ENCODE measurements at places on chromosomes 16 and 17. TPM values are rescaled to one million over a fixed set of nuclear protein-coding genes. Genes with fewer than 3 reads are reported as not detected.

CMTM2 gene
- not detected for total RNA-seq

ASPHD1 gene
- total RNA-seq = 2.7 TPM

PRCD gene
- not detected for total RNA-seq

KRT20 gene
- not detected for total RNA-seq

NGFR gene
- total RNA-seq = 0.21 TPM

DNA sequence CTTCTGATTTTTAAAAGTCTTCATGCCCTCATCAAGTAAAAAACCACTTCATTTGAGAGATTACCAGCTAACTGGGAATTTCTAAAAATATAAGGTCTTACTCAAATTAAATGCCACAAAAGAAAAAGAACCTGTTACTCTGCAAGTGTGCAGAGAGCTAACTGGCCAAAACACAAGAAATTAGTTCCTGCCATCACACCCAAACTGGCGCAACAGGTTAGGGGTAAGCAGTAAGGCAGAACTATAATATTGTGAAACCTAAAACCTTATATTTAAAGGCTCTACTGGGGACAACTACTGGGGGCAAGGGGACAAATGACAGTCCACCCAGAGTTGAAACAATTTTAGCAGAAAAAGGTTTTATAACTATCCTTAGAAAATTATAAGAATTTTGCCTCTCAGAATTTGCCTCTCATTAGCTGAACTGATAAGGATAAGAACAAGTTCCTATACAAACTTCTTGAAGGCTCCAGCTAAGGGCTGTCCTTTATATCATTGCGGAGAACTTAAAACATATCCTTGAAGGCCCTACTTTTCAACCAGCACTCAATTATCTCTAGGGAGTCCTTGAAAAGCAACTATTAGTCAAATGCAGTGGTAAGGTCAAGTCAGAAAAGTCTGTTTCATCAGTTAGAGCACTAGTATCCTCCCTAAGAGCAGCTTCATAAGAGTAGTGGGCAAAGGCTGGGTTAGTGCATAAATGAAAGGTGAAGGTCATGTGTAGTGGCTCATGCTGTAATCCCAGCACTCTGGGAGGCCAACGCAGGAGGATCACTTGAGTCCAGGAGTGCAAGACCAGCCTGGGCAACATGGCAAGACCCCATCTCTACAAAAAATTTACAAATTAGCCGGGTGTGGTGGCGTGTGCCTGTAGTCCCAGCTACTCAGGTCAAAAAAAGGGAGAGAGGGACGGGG is 31.5 kb downstream of the SMURF2 start:
- no peaks in the 10 kb centered on the region for H3K27me3 ChIP-seq
- peaks cover 73% of the 10 kb centered on the region for H3K4me1 ChIP-seq
- no peak overlapping the region for H3K27ac ChIP-seq
- no peak for DNase-seq
- peaks cover 10% of the 10 kb centered on the region for H3K36me3 ChIP-seq

DNA sequence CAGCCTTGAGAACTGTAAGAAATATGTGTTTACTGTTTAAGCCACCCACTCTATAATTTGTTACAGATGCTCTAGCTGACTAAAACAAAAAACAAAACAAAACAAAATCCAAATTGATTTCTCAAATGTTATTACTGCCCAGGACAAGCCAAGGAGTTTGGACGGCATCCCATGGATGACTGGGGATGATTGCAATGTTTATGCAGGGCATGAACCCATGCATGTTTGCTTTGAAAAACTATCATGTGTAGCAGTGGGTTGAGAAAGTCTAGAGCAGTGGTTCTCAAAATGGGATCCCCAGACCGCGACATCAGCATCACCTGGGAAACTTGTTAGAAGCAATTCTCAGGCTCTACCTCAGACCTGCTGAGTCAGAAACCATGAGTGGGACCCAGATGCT is 223.2 kb upstream of the PSMD7 start:
- peaks cover 2% of the 10 kb centered on the region for H3K27me3 ChIP-seq
- no peak overlapping the region for H3K4me3 ChIP-seq
- H3K27ac ChIP-seq = no peak overlapping the region
- H3K36me3 ChIP-seq = no peaks in the 10 kb centered on the region
- no peak for DNase-seq

GRCh38 chr17:57096472-57097202 is 11.6 kb downstream of the AKAP1 start:
- peaks cover 17% of the 10 kb centered on the region for H3K4me1 ChIP-seq
- H3K27ac ChIP-seq = no peak overlapping the region
- DNase-seq = no peak
- no peaks in the 10 kb centered on the region for H3K27me3 ChIP-seq

GRCh38 chr17:82964851-82965341 is 114.5 kb upstream of the METRNL start:
- peaks cover under 1% of the 10 kb centered on the region for H3K36me3 ChIP-seq
- peaks cover 6% of the 10 kb centered on the region for H3K4me1 ChIP-seq
- no peak for DNase-seq
- H3K27me3 ChIP-seq = no peaks in the 10 kb centered on the region
- H3K27ac ChIP-seq = no peak overlapping the region

DNA sequence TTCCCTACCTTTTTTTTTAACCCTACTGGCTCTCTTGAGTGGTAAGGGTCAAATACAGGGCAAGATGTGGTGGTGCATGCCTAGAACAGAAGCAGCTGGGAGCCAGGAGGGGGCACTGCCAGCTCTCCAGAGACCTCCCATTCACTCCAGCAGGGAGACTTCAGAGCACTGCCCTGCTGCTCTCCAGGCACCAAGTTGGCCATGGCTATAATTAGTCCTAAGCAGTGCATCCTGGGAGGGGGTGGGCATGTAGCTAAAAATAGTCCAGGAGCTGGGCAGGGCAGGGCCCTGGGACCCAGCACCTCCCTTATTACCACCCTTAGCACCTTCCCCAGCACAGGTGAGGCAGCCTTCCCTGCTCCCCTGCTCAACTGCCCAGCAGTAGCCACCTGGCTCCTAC is 3.5 kb downstream of the CORO6 start:
- no peak overlapping the region for H3K27ac ChIP-seq
- H3K27me3 ChIP-seq = peaks cover 2% of the 10 kb centered on the region
- no peaks in the 10 kb centered on the region for H3K36me3 ChIP-seq

DNA sequence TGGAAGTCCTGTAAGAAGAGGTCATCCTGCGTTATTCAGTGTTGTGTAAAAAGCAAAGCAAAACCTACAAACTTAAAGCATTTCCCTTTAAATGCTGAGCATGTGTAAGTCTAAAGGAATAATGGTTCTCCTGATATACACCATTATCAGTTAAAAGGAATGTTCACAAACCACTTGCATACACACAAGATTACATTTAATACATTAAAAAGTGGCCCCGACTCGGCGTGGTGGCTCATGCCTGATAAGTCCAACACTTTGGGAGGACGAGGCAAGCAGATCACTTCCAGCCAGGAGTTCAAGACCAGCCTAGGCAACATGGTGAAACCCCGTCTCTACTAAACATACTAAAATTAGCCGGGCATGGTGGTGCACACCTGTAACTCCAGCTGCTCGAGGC is 30.5 kb downstream of the CPPED1 start:
- H3K4me1 ChIP-seq = peaks cover 2% of the 10 kb centered on the region
- H3K27me3 ChIP-seq = no peaks in the 10 kb centered on the region
- peaks cover 14% of the 10 kb centered on the region for H3K36me3 ChIP-seq

GRCh38 chr17:9549215-9549614 is 26.4 kb downstream of the STX8 start:
- DNase-seq = no peak
- H3K27ac ChIP-seq = no peak overlapping the region
- H3K4me3 ChIP-seq = no peak overlapping the region
- peaks cover 6% of the 10 kb centered on the region for H3K4me1 ChIP-seq
